ENCODE measurements at places on chromosomes 6 and 20.

GRCh38 chr20:5977975-5978374, 27.5 kb downstream of the MCM8 start:
- DNase-seq: no peak

DNA sequence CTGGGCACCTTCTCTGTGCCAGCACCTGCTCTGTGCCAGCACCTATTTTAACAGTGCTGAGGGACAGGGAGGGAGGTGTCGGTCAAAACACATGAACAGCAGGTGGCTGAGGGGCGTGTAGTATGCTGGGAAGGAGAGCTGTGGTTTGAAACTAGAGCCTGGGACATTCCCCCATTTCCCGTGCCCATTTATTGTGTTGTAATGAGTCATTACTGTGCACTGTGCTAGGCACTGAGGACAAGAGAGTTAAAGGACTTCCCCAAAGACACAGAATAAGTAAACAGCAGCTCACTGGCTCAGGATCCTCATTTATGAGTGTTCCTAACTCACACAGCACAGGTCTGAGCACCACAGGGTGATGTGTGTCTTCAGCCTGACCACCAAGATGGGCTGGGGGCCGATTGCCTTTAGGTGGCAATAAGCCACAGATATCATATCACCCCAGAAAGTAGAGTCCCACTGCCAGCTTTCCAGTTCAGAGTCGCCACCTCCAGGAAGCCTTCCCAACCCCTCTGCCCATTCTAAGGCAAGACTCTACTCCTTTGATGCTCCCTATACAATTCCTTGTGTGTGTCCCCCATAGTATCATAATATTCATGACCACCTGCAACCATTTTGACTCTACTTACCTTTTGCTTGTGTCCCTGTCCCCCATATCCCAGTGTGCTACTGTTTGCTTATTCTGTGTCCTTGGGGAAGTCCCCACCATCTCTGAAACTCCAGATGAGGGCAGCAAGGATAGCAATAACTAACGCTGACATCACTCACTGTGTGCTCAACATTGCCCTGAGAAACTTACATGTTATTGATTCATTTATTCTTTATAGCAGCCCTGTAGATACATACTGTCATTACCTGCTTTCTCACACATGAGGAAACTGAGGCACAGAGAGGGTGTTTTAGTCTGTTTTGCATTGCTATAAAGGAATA, 87.3 kb downstream of the TOX2 start:
- no peak for DNase-seq

DNA sequence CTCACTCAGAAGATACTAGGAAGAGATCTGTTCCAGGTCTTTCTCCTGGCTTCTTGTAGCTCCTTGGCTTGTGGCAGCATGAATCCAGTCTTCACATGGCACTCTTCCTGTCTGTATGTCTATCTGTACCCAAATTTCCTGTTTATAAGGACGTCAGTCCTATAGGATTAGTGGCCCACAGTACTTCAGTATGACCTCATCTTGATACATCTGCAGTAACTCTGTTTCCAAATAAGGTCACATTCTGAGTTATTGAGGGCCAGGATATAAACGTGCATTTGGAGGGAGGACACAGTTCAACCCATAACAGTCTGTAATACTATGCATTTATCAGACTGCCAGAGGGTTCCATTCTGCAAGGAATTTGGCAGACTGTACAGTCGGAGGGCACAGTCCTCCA, 57.6 kb upstream of the DYNLRB1 start:
- no peak for DNase-seq

GRCh38 chr6:154070657-154071056, 31.6 kb downstream of the OPRM1 start:
- no peak for DNase-seq

GRCh38 chr20:49964964-49965780, 17.6 kb upstream of the SNAI1 start:
- DNase-seq: no peak

DNA sequence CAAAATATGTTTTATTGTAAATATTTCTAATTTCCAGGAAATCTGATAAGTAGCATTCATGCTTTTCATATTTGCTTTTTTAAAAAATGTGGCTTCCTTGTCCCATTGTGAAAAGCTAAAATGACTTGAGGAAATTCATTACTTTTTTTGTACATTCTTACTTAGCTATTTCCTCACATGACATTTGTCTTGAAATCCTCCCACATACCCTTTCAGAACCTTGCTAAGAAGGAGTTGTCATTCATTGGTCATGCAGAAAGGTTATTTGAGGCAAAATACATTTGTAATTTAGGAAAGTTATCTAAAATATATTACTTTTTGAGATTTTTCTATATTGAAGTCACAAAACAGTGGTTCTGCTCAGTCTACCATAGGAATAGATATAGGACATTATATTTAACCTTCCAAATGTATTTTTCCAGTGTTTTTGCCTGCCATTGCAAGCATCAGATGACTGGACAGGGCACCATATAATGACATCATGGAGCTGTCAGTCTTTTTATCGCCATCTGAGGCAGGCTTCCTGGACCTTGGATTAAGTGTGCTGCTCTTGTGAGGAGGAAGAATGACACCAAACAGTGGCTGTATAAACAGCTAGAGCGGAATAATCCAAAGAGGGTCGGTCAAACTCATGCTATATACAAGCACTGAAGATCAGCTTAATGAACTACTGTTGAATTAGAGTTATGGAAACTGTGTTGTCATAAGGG, 109.4 kb upstream of the HCRTR2 start:
- no peak for DNase-seq

DNA sequence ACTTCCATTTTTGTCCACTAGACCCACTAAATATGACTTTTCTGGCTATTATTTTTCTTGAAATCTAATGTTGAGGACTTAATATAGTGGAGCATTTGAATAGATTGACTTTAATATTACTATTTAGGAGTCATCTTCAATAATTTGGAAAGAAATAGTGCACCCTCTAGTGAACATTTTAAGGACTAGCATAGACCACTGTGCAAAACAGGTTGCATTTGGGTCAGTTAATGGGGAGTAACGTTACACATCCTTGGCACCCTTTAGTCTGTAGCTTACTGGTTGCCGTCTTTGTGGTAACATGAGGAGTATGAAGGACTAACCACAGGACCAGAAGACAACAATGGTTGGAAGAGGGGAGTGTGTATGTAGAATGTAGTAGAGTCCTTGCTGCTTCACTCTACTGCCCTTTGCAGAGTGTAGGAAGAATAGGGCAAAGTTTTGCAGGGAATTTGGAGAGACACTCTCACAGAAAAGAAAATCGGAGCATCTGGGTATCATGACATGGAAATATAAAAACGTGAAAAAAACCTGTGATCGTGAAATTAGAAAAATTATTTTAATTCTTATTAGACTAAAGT, 25.2 kb downstream of the RFPL4B start:
- DNase-seq: no peak

DNA sequence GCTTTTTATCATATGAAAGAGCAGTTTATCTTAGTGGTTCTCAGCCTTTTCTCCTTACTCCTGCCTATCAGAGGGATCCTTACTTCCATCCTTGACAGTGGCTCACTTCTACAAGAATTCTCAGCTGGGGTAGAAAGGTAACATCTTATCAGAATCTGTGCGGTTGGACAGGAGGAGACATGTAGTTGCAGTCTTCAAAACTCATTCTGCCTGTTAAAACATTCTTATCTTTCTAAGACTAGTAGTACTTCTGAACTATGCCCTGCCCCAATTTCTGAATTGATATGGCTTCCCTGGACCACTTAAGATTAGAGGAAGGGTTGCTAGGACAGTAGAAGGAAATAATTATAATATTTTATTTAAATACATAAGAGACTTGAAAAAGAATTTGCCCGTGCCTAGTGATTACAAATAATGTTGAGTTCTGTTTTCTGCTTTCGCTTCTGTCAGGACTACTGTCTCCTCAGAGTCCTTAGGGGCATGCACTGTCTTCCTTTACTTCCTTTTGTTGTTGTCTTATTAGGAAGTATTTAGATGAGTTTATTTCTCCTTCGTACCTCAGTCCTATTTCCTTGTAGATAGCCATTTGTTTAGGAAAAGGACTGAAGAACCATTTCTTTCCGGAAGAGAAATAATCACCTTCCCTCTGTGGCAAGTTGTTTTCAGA, 24.9 kb downstream of the BLTP3A start:
- no peak for DNase-seq
